Activated CD4-positive, alpha-beta T cell treated with anti-CD3 and anti-CD28 coated beads for 24 hours (primary cell): ENCODE measurements at places on chromosomes 16 and 17.

GRCh38 chr16:53743149-53743566, 39.2 kb downstream of the FTO start:
- DNase-seq: no peak

- no peak for DNase-seq
These were observed 279.2 kb upstream of the CDH5 start for GRCh38 chr16:66087308-66087707.

DNA sequence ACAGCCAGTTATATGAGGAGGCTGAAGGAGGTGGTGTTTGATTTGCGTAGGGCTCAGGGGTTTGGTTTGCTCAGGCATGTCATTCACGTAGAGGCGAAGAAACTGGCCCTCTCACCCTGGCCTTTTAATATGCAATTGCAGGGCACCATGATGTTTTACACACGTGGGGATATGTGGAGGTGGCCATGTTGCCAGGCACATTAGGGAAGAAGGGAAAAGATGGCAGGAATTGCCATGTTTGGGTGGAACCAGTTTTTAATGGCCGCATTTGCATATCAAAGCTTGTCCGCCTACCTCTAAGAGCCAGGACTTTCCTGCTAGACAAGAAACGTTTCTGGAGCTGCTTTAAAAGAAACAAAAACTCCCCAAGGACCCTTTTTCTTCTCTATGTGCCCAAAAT, 1483.7 kb upstream of the GOT2 start:
- DNase-seq: no peak

DNA sequence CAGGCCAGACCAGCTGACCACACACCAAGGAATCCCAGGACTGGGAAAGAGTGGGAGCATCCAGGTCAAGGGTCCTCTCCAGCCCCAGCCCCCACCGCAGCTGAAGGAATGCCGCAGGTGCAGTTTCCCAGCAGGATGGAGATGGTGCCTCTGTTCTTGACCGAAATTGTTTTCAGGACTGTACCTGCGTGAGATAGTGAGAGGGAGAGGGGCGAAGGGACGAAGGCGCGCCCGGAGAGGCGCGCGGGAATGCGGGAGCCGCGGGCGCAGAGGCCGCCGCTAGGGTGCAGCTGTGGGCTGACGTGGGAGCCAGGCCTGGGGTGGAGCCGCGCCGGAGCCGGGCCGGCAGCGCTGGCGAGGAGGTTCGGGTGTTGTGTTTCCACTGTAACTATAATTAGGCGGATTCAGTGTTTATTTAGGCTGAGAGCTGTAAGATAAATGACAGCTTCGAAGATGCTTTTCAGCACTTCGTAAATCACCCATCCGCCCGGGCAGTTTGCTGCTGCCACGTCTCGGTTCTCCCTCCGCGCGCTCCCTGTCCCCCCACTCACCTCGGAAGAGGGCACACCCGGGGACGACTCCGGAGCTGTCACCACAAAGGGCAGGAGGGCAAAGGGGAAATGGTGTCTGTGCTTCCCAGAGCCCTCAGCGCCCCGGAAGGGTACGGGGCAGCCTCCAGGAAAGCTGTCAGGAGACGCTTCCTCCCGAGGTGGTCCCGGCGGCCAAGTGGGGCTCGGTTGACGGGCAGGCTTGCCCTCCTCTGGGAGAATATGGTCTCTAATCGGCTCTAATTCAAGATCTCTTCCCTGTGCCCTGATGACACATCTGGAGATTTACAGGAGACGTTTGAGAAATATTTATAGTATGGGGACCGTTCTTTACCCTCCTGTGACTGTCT, 38.2 kb downstream of the HOXB1 start:
- DNase-seq: peak; percentile 55

GRCh38 chr16:17529982-17530760, 59.4 kb upstream of the XYLT1 start:
- DNase-seq: no peak
